Motor neuron (in vitro differentiated cells): ENCODE measurements at places on chromosomes 7 and 10. TPM values are rescaled to one million over a fixed set of nuclear protein-coding genes. Genes with fewer than 3 reads are reported as not detected.

TUBAL3 gene
- total RNA-seq = 0.13 TPM in 1 of 2 replicates, not detected in the other

- ATAC-seq = peak; percentile 80
Measured at GRCh38 chr10:103564116-103564501, 70.6 kb downstream of the NEURL1 start.

TACC2 gene
- 49.8 and 55.3 TPM in 2 replicates for total RNA-seq

CPEB3 gene
- total RNA-seq = 7.4 and 8.1 TPM in 2 replicates

DNA sequence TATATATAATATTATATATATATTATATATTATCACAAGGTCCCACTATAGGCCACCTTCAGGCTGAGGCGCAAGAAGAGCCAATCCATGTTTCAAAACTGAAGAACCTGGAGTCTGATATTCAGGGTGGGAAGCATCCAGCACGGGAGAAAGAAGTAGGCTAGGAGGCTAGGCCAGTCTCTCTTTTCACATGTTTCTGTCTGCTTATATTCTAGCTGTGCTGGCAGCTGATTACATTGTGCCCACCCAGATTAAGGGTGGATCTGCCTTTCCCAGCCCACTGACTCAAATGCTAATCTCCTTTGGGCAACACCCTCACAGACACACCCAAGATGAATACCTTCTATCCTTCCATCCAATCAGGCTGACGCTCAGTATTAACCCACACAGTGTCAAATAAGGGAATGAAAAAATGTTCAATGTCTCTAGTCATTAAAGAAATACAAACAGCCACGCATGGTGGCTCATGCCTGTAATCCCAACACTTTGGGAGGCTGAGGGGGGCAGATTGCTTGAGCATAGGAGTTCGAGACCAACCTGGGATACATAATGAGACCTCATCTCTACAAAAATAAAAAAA is 135.4 kb upstream of the PCBD1 start:
- ATAC-seq = no peak

GRCh38 chr7:111137296-111138192 is 46.6 kb downstream of the LRRN3 start:
- ATAC-seq = peak; percentile 25

GRCh38 chr10:29881336-29881771 is 178.0 kb downstream of the JCAD start:
- peak; percentile 85 for ATAC-seq

DNA sequence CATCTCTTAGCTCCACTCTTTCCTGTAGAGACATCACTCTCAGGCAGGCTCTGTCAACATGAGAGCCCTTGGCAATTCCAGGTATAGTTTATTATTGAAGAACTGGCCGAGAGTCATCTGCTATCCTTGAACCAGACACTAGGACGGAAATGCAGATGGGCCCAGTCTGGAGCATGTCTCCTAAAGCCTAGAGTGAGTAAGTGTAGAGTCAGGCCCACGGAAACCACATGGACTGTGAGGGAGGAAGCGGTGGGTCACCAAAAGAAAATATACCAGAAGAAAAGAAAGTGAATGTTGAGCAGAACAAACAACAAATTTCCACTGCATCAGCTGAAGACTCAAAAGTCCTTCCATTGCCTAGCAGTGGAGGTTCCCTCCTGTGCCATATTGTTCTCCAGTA is 15.7 kb upstream of the RELN start:
- no peak for ATAC-seq
